Immature natural killer cell (primary cell): ENCODE measurements at places on chromosomes 3 and 15. TPM values are rescaled to one million over a fixed set of nuclear protein-coding genes. Genes with fewer than 3 reads are reported as not detected.
A peak's percentile ranks its signal among the peaks of the same experiment; 100 is the strongest.

- DNase-seq, result no peak
- peaks cover 19% of the 10 kb centered on the region for H3K27me3 ChIP-seq
- H3K4me3 ChIP-seq, result no peak overlapping the region
- H3K36me3 ChIP-seq, result no peaks in the 10 kb centered on the region
Measured at GRCh38 chr3:184233127-184233843, 3.9 kb downstream of the VWA5B2 start.

GRCh38 chr3:194255252-194256039 is 95.7 kb downstream of the CPN2 start:
- peaks cover 37% of the 10 kb centered on the region for H3K4me1 ChIP-seq
- peak; percentile 53 for DNase-seq
- H3K27ac ChIP-seq, result peak overlapping the region; percentile 90
- H3K4me3 ChIP-seq, result peak overlapping the region; percentile 78
- no peaks in the 10 kb centered on the region for H3K27me3 ChIP-seq

DNA sequence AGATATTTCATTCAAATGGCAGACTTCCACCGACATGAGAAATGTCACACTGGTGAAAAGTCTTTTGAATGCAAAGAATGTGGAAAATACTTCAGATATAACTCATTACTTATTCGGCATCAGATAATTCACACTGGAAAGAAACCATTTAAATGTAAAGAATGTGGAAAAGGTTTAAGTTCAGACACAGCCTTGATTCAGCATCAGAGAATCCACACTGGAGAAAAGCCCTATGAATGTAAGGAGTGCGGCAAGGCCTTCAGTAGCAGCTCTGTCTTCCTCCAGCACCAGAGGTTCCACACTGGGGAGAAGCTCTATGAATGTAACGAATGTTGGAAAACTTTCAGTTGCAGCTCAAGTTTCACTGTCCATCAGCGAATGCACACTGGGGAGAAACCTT is 8.6 kb upstream of the ZNF621 start:
- H3K4me3 ChIP-seq, result no peak overlapping the region
- H3K27ac ChIP-seq, result no peak overlapping the region
- no peak for DNase-seq

DNA sequence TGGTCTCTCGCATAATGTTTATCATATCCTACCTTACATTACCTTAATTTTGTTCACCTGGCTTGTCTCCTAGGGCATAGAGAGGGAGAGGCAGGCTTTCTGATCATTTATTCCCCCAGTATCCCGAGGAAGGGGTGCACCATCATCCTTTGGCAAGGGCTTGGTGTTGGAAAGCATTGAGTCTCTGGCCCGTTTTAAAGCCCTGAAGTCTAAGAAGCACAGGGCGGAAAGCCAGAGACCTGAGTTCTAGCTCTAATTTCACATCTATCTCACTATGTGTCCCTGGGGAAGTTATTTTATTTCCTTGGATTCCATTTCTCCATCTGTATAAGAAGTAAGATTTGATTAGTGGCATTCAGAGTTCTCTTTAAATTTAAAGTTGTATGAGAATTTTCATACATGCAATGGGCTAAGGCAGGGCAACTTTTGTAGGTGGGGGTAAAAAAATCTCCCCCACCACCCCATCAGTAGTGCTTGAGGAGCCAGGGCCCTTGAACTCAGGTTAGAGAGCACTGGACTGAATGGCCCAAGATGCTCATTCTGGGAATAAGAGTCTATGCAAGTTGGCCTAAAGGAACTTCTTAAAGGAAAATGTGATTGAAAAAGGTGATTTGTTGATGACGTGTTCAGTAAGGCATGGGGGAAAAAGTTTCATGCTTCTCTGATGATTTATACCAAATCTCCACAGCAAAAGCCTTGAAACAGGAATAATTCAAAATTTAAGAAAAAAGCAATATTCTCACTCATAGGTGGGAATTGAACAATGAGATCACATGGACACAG is 10.1 kb downstream of the TMC3 start:
- H3K4me3 ChIP-seq, result no peak overlapping the region
- no peaks in the 10 kb centered on the region for H3K4me1 ChIP-seq
- no peaks in the 10 kb centered on the region for H3K27me3 ChIP-seq

GRCh38 chr3:106348139-106348690 is 479.4 kb upstream of the CBLB start:
- H3K4me1 ChIP-seq, result peaks cover 16% of the 10 kb centered on the region
- no peak for DNase-seq
- no peaks in the 10 kb centered on the region for H3K36me3 ChIP-seq
- no peak overlapping the region for H3K27ac ChIP-seq

DNA sequence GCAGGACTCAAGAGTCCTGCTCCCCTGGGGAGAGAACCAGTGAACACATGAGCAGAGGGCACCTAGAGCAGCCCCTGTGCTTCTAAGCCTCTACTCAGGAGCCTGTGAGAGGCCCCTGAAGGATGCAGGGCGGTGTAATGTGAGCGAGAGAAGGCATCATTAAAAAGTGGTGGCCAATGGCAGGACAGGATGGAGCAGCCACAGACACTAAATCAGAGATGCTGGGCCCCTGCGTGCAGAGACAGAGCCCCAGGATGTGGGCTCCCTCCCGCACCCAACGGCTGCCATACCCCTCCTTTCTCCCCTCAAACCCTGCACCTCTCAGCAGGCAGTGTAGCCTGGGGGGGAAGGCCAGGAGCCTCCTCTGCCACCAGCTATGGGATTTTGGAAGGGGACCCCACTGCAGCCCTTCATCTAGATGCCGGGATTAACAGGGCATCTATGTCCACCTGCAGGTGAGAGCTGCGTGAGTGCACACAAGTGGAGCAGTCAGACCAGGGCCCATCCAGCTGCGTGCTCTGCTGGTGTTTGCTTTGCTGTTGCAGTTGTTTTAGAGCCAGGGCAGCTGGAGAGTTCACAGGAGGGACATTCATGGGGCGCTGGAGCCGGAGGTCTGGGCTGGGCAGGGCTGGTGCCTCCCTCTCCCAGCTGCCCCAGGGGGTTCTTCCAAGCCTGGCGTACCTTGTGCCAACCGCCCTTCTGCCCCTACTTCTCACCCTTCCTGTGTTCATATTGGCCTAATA is 5.1 kb upstream of the IQSEC1 start:
- DNase-seq, result no peak
- H3K4me1 ChIP-seq, result peaks cover 27% of the 10 kb centered on the region
- H3K4me3 ChIP-seq, result no peak overlapping the region
- H3K27me3 ChIP-seq, result peaks cover 15% of the 10 kb centered on the region

- H3K36me3 ChIP-seq, result no peaks in the 10 kb centered on the region
- no peak overlapping the region for H3K4me3 ChIP-seq
- no peaks in the 10 kb centered on the region for H3K4me1 ChIP-seq
- H3K27ac ChIP-seq, result no peak overlapping the region
- no peak for DNase-seq
Measured at GRCh38 chr3:82224661-82225060, 463.2 kb upstream of the GBE1 start.

DNA sequence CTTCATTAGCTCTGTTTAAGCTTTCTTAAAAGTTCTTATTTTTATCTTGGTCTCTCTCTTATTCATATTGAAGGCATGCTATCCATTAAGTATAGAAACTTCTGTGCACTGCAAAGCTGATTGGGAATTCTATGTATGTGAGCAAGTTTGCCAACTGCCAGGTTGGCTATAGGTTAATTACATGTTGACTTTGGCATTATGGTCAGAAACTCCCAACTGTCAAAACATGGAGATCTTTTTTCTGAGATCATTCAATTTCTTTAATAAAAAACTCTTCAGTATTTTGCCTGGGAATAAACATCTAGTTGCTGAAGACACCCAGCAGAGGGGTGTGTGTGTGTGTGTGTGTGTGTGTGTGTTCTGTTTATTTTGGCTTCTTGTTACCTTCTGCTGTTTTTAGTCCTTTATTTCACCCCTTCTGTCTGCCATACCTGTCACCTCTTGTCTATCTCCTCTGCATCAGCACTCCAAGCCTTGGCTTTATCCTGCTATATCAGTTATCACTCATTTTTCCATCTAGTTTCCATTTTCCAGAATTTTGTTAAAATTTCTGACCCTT is 1.3 kb upstream of the ARL14 start:
- no peaks in the 10 kb centered on the region for H3K27me3 ChIP-seq
- DNase-seq, result no peak
- H3K4me3 ChIP-seq, result no peak overlapping the region
- H3K4me1 ChIP-seq, result no peaks in the 10 kb centered on the region

- no peak for DNase-seq
Measured at GRCh38 chr3:149867563-149867962, 54.5 kb downstream of the RNF13 start.

DNA sequence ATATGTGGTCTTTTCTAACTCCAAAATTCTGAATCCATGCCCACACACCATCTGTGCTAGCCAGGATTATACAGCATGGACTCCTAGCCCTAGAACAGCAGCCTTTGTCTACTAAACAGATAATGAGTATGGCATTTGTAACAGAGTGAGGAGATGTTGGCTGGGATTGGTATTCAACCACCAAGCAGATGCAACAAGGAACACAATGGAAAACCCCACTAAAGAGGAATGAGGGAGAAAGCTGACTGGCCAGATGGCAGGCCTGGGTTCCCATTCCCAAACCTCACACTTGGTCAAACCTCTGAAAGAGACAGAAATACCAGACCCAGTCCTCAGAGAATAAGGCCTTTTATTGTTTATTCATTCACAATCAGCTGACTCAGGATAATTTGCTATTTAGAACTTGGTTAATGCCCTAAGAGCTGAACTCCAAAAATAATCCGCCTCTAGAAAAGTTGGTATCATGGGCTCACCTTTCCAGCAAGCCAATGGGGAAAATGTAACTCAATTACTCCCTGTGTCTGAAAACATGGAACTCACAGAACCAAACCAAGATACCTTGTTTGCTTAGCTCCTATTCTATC is 145.6 kb downstream of the LRRC3B start:
- DNase-seq, result no peak
- no peak overlapping the region for H3K4me3 ChIP-seq
- peaks cover 2% of the 10 kb centered on the region for H3K27me3 ChIP-seq
- no peaks in the 10 kb centered on the region for H3K4me1 ChIP-seq
- H3K27ac ChIP-seq, result no peak overlapping the region

DNA sequence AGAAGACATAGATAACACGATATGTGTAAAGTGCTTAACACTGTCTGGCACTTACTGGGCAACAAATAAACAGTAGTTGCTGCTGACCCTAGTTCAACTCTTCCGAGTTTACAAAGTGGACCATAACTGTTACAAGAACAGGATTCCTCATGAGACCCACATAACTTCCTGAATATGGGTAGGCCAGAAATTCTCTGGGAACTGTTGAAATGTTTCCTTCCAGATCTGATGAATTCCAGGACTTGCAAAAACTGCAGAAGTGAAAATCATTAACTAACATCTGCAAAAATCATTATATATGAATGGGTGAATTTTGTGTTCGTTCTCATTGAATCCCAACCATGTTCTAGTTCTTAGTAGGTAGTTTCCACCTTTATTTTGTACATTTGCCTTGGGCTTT is 181.7 kb upstream of the MME start:
- H3K36me3 ChIP-seq, result peaks cover 2% of the 10 kb centered on the region
- no peak overlapping the region for H3K27ac ChIP-seq
- DNase-seq, result no peak
- H3K27me3 ChIP-seq, result peaks cover 1% of the 10 kb centered on the region
- no peak overlapping the region for H3K4me3 ChIP-seq

GRCh38 chr3:41024031-41024836 is 175.1 kb upstream of the CTNNB1 start:
- H3K4me1 ChIP-seq, result no peaks in the 10 kb centered on the region
- no peak overlapping the region for H3K27ac ChIP-seq
- H3K27me3 ChIP-seq, result no peaks in the 10 kb centered on the region
- no peak overlapping the region for H3K4me3 ChIP-seq
- DNase-seq, result no peak

GRCh38 chr15:101542306-101543025 is 53.0 kb upstream of the PCSK6 start:
- no peaks in the 10 kb centered on the region for H3K4me1 ChIP-seq
- DNase-seq, result no peak
- no peak overlapping the region for H3K27ac ChIP-seq
- H3K27me3 ChIP-seq, result peaks cover 8% of the 10 kb centered on the region

DNA sequence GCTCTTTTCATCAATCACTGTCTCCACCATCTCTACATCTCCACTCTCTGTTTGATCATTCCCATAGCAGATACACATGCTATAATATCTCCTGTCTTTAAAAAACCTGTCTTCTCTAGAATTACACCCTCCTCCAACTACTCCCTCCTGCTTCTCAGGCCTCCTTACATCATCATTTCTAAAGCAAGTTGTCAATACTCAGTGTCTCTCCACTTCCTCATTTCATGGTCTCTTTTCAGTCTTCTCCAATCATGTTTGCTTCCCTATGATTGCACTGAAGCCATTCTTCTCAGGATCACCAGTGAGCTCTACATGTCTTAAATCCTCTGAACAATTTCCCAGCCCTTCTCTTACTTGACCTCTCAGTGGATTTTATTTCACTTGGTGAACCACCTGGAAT is 87.0 kb upstream of the ZNF280D start:
- H3K4me1 ChIP-seq, result no peaks in the 10 kb centered on the region
- DNase-seq, result no peak
- H3K36me3 ChIP-seq, result no peaks in the 10 kb centered on the region

GRCh38 chr3:190741788-190742187 is 120.7 kb downstream of the GMNC start:
- no peak overlapping the region for H3K27ac ChIP-seq
- no peak overlapping the region for H3K4me3 ChIP-seq
- no peaks in the 10 kb centered on the region for H3K4me1 ChIP-seq
- no peaks in the 10 kb centered on the region for H3K36me3 ChIP-seq

DNA sequence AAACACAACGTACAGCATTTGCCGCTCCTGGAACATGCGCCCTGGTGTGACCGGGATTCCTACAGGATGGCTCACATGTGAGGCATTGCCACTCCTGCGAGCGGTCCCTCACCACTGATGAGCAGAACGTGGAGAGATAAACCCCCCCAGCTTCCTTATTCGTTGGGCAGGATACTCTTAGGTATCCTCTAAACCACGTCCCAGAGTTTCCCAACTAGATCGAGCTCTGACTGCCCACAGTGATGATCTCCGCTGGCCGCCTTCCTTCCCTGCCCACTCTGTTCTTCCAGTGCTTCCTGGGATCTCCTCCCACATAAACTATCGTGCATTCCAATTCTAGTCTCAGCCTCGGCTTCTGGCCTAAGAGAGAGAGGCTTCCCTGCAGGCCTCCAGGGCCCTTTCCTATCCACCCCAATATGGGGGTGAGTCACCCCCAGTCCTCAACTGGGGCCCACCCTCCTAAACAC is 91.8 kb downstream of the TOP2B start:
- H3K4me1 ChIP-seq, result no peaks in the 10 kb centered on the region
- H3K27ac ChIP-seq, result no peak overlapping the region
- no peak overlapping the region for H3K4me3 ChIP-seq
- peaks cover 5% of the 10 kb centered on the region for H3K27me3 ChIP-seq
- H3K36me3 ChIP-seq, result no peaks in the 10 kb centered on the region
- DNase-seq, result no peak

GRCh38 chr3:137692803-137693431 is 71.2 kb upstream of the SOX14 start:
- no peaks in the 10 kb centered on the region for H3K27me3 ChIP-seq
- no peaks in the 10 kb centered on the region for H3K36me3 ChIP-seq
- no peaks in the 10 kb centered on the region for H3K4me1 ChIP-seq
- H3K27ac ChIP-seq, result no peak overlapping the region

The GHRL gene
- 8.3 TPM for polyA plus RNA-seq

The SCN11A gene
- polyA plus RNA-seq, result not detected

The RETNLB gene
- not detected for polyA plus RNA-seq

The NOX5 gene
- polyA plus RNA-seq, result not detected

The ELL3 gene
- 1.4 TPM for polyA plus RNA-seq
